Activated B cell treated with CpG ODN at 0.5 μM for 24 hours (primary cell): ENCODE measurements at places on chromosomes 1 and 21.

DNA sequence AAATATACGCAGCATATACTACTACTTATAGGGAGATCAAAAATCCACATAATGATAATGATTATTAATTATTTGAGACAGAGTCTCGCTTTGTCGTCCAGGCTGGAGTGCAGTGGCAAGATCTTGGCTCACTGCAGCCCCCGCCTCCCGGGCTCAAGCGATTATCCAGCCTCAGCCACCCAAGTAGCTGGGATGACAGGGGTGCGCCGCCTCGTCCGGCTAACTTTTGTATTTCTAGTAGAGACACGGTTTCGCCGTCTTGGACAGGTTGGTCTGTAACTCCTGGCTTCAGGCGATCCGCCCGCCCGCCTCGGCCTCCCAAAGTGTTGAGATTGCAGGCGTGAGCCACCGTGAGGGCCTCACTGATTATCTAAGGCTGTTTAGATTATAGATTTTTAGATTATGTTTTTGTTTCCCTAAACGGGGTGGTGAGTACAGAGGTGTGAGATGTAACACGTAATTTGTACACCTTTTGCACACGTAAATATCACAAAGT is 548 bp upstream of the SLC25A33 start:
- peak overlapping the region; percentile 90 for H3K27ac ChIP-seq
- peak overlapping the region; percentile 84 for H3K4me3 ChIP-seq
- DNase-seq = no peak
- peaks cover 8% of the 10 kb centered on the region for H3K36me3 ChIP-seq
- peaks cover 29% of the 10 kb centered on the region for H3K4me1 ChIP-seq
- no peaks in the 10 kb centered on the region for H3K27me3 ChIP-seq

- peaks cover 37% of the 10 kb centered on the region for H3K4me1 ChIP-seq
- H3K36me3 ChIP-seq = peaks cover 19% of the 10 kb centered on the region
- no peak overlapping the region for H3K27ac ChIP-seq
- H3K4me3 ChIP-seq = no peak overlapping the region
Measured at GRCh38 chr1:145804235-145805045, 19.5 kb downstream of the RNF115 start.

- H3K4me1 ChIP-seq = no peaks in the 10 kb centered on the region
- peaks cover 14% of the 10 kb centered on the region for H3K27me3 ChIP-seq
- no peak overlapping the region for H3K27ac ChIP-seq
- no peaks in the 10 kb centered on the region for H3K36me3 ChIP-seq
Measured at GRCh38 chr1:147850737-147851136, 51.9 kb upstream of the GJA8 start.

DNA sequence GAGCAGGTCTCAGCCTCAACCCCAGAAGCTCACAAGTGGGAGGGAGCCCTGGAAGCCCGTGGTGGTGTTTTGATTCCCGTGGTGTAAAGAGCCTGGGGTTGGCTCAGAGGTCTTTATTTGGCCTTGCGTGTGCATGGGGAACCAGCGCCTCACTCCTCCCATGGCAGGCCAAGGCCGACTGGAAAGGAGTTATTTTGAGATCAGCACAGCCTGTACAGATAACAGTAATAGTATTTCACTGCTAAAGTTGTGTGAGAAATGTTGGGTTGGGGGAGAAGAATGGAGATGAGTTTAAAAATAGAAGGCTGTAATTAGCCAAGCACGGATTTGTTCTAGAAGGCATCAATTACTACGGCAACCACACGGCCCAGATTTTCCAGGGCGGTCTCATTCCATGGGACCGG is 186.5 kb downstream of the DYRK1A start:
- no peak overlapping the region for H3K4me3 ChIP-seq
- H3K27me3 ChIP-seq = peaks cover 8% of the 10 kb centered on the region
- no peaks in the 10 kb centered on the region for H3K36me3 ChIP-seq
- peaks cover 11% of the 10 kb centered on the region for H3K4me1 ChIP-seq
- no peak for DNase-seq

- no peaks in the 10 kb centered on the region for H3K27me3 ChIP-seq
- DNase-seq = no peak
- H3K27ac ChIP-seq = no peak overlapping the region
Measured at GRCh38 chr1:56547473-56547872, 31.9 kb downstream of the PLPP3 start.

GRCh38 chr1:225755671-225756319 is 21.8 kb upstream of the SRP9 start:
- no peak for DNase-seq
- no peak overlapping the region for H3K27ac ChIP-seq
- no peaks in the 10 kb centered on the region for H3K4me1 ChIP-seq
- H3K36me3 ChIP-seq = no peaks in the 10 kb centered on the region
- no peak overlapping the region for H3K4me3 ChIP-seq

DNA sequence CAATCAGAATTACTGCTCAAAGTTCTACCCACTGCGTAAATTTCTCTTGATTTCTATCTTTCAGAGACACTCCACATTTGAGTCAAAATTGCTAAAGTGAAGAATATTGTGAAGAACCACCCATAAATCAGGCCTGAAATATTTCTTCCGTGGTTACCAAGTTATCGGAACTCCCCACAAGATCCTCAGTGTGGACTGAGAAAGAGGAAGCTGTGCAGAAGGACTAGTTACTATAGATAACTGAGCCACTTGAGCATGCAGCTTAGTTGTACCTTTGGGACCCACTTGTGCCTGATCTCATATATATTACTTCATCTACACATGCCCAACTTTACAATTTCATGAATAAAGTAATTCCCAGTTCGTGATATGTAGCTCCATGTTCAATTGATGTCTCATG is 18.4 kb downstream of the RWDD3 start:
- no peak for DNase-seq
- no peak overlapping the region for H3K4me3 ChIP-seq
- H3K4me1 ChIP-seq = peaks cover 10% of the 10 kb centered on the region
- H3K27me3 ChIP-seq = no peaks in the 10 kb centered on the region
- H3K27ac ChIP-seq = no peak overlapping the region

- no peak overlapping the region for H3K27ac ChIP-seq
- DNase-seq = no peak
- no peaks in the 10 kb centered on the region for H3K36me3 ChIP-seq
- H3K4me3 ChIP-seq = no peak overlapping the region
- H3K27me3 ChIP-seq = peaks cover 4% of the 10 kb centered on the region
- H3K4me1 ChIP-seq = no peaks in the 10 kb centered on the region
Measured at GRCh38 chr21:31289702-31290101, 54.4 kb downstream of the TIAM1 start.

DNA sequence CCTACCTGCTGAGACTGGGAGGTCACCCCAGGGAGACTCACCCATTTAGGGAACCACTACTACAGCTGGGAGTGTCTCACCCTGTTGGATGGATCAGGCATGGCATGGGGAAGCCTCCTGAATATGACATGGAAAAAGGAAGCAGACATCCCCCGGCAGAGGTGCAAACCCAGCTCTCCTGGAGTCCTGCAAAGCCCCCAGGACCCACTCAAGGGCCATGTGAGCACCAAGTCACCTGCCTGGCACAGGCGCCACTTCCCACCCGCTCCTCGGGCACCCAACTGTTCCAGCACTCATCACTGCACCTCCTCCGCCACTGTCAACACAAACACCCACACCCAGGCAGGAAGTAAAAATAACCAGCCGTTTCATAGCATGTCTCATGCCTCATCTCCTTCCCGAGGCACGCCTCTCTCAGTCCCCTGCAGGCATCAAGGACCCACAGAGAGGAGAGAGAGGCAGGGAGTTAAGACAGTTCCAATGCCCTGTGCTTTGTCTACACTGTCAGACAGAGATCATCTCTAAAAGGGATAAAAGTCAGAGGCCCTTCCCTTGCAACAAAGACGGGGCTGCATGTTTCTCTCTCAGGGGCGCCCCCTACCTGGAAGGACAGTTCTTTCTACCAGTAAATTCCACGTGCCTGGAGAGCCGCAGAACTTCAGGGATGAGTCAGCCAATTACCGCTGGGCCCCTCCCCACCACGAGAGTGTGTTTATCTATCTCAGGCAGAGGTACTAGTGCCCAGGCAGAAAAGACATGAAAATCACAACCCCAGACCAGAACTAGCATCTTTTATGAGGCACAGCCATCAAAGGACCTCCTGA is 150.1 kb upstream of the SOD1 start:
- H3K36me3 ChIP-seq = no peaks in the 10 kb centered on the region
- no peak for DNase-seq
- no peak overlapping the region for H3K27ac ChIP-seq
- no peaks in the 10 kb centered on the region for H3K27me3 ChIP-seq

- peaks cover 18% of the 10 kb centered on the region for H3K36me3 ChIP-seq
- peaks cover 69% of the 10 kb centered on the region for H3K4me1 ChIP-seq
- H3K27ac ChIP-seq = peak overlapping the region; percentile 97
- no peaks in the 10 kb centered on the region for H3K27me3 ChIP-seq
Measured at GRCh38 chr21:41362605-41363369, 960 bp downstream of the MX2 start.

- H3K27ac ChIP-seq = peak overlapping the region; percentile 82
- H3K4me1 ChIP-seq = peaks cover 13% of the 10 kb centered on the region
- H3K27me3 ChIP-seq = peaks cover 3% of the 10 kb centered on the region
- no peaks in the 10 kb centered on the region for H3K36me3 ChIP-seq
- peak; percentile 16 for DNase-seq
- H3K4me3 ChIP-seq = peak overlapping the region; percentile 91
Measured at GRCh38 chr1:7912743-7913557, 27.7 kb downstream of the TNFRSF9 start.

DNA sequence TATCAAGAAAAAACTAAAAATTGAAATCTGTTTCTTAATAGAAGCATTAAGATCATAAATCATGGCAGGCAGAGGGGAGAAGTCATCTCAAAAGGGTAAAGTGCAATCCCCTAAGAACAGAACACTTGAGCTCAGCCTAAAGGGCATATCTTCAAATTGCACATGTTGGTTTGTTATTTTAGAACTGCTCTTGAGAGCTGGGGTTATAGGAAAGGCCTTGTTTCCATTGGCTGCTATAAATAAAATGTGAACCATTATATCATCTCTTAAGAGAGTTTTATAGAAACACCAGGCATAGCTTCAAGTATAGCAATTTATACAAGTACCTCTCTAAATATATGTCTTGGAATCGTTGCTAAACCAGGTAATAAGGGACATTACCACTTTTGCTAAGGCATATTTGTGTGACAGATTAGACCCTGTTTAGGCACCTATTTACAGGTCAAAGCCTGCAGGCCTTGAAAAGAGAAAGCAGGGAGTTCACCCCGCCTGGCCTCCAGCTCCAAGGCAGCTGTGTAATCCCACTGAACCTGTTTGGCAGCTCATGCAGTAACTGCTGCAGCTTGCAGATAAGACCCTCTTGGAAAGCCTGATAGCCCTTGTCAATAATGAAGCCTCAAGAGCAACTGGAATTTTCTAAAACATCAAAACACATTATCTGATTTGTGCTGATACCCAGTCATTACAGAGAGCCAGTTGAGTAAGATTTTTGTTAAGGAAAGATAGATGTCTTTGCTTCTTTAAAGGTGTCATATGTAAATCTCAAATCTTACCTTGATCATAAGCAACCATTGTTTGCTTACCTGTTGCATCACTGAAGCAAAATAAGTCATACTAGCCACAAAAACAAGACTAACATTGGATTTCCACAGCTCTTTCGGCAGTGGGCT is 24.2 kb upstream of the SYDE2 start:
- peaks cover 9% of the 10 kb centered on the region for H3K27me3 ChIP-seq
- H3K27ac ChIP-seq = no peak overlapping the region
- no peaks in the 10 kb centered on the region for H3K4me1 ChIP-seq

DNA sequence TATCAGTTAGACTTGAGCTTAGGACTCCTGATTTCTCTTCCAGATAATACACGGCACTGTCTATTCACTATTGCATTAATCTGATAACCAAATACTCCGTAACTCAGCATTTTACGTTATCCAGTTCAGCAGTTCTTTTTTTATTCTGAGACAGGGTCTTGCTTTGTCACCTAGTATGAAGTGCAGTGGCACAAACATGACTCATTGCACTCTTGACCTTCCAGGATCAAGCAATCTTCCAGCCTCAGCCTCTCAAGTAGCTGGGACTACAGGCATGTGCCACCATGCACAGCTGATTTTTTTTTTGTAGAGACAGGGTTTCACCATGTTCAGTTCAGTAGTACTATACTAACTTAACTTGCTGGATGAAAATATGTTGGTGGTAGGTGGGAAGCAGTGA is 156.4 kb downstream of the PATJ start:
- DNase-seq = no peak
- H3K27ac ChIP-seq = no peak overlapping the region
- no peak overlapping the region for H3K4me3 ChIP-seq
- no peaks in the 10 kb centered on the region for H3K4me1 ChIP-seq

DNA sequence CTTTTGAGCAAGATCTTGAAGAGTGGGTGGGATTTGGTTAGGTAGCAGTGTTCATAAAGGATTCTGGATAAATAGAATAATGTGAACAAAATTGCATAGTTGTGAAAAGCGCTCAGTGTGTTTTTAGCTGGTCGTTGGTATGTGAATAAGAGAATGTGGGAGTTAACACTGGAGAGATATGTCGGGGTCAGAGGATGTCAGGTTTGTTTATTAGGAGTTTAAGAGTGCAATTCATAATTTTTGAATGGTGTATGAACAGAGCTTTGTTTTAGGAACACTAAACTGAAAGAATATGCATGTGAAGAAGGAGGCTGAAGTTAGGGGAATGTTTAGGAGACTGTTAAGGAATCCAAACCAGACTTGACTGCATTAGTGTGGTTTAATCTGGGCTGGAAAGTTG is 9.4 kb downstream of the USP16 start:
- H3K4me3 ChIP-seq = no peak overlapping the region
- H3K36me3 ChIP-seq = peaks cover 80% of the 10 kb centered on the region
- peaks cover 9% of the 10 kb centered on the region for H3K4me1 ChIP-seq

- H3K27me3 ChIP-seq = no peaks in the 10 kb centered on the region
- H3K27ac ChIP-seq = peak overlapping the region; percentile 95
- peaks cover 39% of the 10 kb centered on the region for H3K4me1 ChIP-seq
- DNase-seq = no peak
- H3K36me3 ChIP-seq = peaks cover 5% of the 10 kb centered on the region
- H3K4me3 ChIP-seq = peak overlapping the region; percentile 98
Measured at GRCh38 chr1:86396498-86396890, 371 bp upstream of the ODF2L start.

- H3K27ac ChIP-seq = no peak overlapping the region
- no peaks in the 10 kb centered on the region for H3K36me3 ChIP-seq
- no peaks in the 10 kb centered on the region for H3K27me3 ChIP-seq
- no peaks in the 10 kb centered on the region for H3K4me1 ChIP-seq
Measured at GRCh38 chr1:72431810-72432209, 149.5 kb upstream of the NEGR1 start.

- no peaks in the 10 kb centered on the region for H3K27me3 ChIP-seq
- H3K27ac ChIP-seq = peak overlapping the region; percentile 81
- no peak for DNase-seq
- no peaks in the 10 kb centered on the region for H3K36me3 ChIP-seq
- peaks cover 67% of the 10 kb centered on the region for H3K4me1 ChIP-seq
- H3K4me3 ChIP-seq = peak overlapping the region; percentile 58
Measured at GRCh38 chr1:111603979-111604378, 15.6 kb upstream of the RAP1A start.

DNA sequence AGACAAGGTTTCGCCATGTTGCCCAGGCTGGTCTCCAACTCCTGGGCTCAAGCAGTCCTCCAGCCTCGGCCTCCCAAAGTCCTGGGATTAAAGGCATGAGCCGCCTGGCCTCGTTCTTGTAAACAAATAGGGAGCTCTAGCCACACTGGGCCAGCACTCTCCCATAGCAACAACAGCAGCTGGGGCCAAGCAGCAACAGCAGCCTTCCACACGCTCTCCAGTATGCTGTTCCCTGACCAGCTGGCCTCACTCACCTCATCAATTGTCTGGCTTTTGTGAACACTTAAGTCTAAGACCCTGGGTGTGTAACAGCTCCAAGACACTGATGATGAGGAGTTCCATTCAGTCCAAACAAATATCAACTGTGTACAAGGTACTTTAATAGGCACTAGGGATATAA is 16.9 kb upstream of the GLIS1 start:
- no peak overlapping the region for H3K4me3 ChIP-seq
- no peaks in the 10 kb centered on the region for H3K36me3 ChIP-seq
- H3K27ac ChIP-seq = no peak overlapping the region
- DNase-seq = no peak
